ENCODE measurements at places on chromosomes 1 and 21.

GRCh38 chr1:215568299-215568692 is 1.2 kb downstream of the KCTD3 start:
- no peak for DNase-seq

DNA sequence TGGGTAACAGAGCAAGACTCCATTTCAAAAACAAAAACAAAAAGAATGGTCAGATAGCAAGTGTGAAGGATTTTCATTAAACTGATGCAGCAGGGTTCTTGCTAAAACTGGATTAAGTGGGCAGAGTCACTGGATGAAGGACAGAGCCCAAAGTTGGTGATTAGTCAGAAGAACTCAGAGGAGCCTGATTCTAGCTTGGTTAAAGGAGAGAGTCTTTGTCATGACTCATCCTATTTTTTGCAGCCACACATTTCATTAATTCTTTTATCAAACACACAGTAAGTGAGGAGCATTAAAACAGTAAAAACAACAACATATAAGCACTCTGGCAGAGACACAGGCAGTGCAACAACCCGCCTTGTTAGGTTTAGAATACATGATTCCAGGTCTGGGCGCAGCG is 56.0 kb upstream of the EDARADD start:
- DNase-seq = no peak

GRCh38 chr1:12301518-12302237 is 71.8 kb downstream of the VPS13D start:
- no peak for DNase-seq

DNA sequence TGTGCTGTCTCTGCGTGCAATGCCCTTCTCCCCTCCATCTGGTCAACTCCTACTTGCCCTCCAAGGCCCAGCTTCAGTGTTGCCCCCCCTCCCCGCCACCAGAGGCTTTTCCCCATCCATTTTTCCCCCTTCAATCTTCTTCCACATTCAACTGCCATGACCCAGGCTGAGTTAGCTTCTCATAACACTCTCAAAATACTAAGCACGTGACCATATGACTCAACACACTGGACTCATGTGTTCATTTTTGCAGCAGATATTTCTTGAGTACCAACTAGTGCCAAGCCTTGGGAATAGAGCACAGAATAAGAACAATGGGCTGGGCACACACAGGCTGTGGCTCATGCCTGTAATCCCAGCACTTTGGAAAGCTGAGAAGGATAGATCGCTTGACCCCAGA is 132.1 kb downstream of the IGSF21 start:
- no peak for DNase-seq

GRCh38 chr21:33237486-33237885 is 7.7 kb downstream of the IFNAR2 start:
- DNase-seq = no peak

DNA sequence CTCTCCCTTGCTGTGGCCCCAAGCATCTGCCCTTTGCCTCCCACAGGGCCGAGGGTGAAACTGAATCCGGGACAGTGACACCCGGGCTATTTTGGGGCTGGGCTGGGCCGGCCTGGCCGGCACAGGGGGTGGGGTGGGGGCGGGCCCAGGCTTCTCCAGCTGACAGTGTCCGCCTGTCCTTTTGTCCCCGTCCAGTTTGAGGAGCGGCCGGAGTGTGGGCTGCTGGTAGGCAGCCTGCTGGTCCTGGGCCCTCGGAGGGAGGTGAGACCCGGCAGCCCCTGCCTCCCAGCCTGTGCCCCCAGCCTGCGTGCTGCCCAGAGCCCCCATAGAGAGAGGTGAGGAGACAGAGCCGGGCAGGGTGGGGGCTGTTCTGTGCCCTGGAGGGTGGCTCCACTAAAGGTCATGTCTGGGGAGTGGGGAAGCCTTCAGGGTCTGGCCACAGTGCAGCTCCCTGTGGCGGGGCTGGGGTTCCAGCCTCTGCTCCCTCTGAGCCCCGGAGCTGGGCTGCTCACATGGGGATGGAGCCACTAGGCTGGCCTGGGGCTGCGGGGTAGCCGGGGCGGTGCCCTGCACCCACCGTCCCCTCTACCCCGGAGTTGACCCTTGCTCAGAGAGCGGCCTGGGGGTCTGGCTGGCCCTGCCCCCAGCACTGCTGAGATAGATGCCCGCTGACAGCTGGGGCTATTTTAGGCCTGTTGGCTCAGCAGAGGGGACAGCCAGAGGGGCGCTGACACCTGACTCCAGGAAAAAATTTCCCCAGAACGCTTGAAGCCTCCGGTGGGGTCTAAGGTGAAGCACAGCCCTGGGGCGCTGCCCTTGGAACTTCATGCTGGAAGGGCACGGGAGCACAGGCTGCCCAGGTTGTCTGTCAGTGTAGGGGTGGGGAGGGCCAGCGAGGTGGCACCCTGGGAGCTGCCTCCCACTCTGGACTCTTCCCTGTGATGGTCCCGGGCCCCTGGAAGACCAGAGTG is at the start of gene OBSCN:
Gene OBSCN (plus strand): TSS at position 194 of the 971 bp plus-strand sequence. CDS start 3,740 bp downstream, outside the sequence.
- no peak for DNase-seq

GRCh38 chr1:81802707-81803430 is 2.1 kb downstream of the ADGRL2 start:
- DNase-seq = no peak

DNA sequence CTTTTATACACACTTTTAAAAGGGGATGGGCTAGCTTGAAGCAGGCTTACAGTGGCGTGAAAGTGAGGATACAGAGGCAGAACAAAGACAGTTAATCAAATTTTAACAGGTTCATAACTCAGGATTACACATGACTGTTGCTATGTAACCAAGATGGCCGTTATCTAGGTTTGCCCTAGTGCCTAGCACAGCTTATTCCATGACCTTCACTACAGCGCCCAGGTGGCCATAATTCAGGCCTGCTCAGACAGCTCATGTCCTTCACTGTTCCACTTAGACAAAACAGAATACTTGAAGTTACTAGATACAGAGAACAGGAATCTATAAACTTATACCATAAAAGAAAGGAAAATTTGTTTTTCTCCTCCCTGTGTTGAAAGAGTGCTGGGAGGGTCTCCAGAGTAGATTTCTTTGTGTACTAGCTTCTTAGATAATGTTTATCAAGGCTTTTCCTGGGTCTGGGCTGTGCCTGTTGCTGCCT is 6.2 kb upstream of the SPRR2F start:
- no peak for DNase-seq

- DNase-seq = peak; percentile 35
Observed at GRCh38 chr1:46043458-46044017, 88.9 kb downstream of the PIK3R3 start.

DNA sequence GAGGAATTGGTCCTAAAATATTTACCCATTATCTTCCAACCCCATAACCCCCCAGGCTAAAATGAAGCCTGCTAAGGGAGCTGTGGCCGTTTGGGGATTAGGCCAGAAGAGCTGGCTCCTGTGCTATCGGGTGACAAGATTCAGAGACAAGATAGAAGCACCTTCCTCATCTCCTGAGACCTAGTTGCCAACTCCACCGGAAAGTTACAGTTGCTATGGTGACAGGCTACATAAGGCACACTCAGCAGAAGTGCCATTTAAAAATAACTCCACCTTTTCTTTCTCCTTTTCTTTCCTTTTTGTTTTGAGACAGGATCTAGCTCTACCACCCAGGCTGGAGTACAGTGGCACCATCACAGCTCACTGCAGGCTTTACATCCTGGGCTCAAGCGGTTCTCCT is 43.6 kb upstream of the ROR1 start:
- DNase-seq = no peak

DNA sequence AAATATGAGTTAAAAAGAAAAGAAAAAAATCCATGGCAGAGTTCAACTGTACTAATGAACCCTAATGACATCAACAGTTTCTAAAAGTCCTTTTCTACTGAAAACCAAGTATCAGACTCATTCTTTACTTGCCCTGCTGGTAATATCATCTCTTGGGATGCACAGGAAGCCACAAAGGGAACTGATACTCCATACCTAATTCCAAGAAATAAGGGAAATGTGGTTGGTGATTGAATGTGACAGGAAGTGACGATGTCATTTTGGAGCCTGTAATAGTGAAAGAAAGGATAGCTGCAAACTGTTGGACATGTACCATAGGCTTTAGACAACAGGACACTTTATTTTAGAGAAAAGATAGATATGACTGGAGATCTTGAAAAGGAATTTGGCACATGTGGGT is 98.7 kb upstream of the VAV3 start:
- no peak for DNase-seq

- no peak for DNase-seq
Observed at GRCh38 chr1:20666146-20666545, 5.0 kb upstream of the DDOST start.

- no peak for DNase-seq
Observed at GRCh38 chr1:10979483-10979920, 33.0 kb upstream of the TARDBP start.

DNA sequence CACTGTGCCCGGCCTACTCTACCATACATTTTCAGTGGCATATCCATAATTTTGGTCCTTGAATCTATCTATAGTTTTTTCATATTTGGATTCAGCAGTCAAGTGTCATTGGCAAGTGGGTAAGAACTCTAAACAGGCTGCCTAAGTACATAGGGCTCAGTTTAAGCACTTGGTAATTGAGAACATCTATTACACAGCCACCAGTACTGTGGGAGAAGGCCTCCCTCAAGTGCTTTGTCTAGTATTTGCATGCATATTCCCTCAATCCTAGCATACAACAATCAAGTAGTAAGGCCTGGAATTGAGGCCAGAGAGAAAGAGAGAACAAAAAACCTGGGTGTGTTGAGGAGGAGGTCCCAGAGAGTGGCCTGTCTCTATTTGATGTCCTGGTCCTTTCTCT is 325.2 kb downstream of the USP25 start:
- DNase-seq = no peak

GRCh38 chr1:109357616-109358015 is 40.1 kb downstream of the SORT1 start:
- no peak for DNase-seq

DNA sequence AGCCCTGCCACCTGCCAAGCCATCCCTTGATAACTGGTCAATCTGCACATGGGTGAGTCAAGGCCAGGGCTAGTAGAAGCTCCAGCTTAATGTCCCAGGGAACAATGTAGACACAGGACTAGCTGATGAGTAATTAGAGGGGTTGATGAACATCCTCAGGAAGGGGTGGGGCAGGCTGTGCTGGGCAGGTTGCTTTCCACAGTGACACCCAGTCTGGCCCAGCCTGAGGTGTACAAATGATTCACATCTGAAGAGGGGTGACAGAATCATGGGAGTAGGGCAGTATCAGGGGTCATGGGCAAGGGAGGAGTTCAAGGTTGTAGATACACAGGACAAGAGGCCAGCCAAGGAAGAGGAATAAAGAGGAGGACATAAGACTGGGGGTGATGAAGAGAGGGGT is 4.3 kb downstream of the LPAR3 start:
- DNase-seq = no peak

GRCh38 chr21:15445327-15445726 is 284.5 kb upstream of the USP25 start:
- no peak for DNase-seq

- DNase-seq = no peak
Observed at GRCh38 chr21:45326891-45327440, 39.3 kb upstream of the POFUT2 start.

DNA sequence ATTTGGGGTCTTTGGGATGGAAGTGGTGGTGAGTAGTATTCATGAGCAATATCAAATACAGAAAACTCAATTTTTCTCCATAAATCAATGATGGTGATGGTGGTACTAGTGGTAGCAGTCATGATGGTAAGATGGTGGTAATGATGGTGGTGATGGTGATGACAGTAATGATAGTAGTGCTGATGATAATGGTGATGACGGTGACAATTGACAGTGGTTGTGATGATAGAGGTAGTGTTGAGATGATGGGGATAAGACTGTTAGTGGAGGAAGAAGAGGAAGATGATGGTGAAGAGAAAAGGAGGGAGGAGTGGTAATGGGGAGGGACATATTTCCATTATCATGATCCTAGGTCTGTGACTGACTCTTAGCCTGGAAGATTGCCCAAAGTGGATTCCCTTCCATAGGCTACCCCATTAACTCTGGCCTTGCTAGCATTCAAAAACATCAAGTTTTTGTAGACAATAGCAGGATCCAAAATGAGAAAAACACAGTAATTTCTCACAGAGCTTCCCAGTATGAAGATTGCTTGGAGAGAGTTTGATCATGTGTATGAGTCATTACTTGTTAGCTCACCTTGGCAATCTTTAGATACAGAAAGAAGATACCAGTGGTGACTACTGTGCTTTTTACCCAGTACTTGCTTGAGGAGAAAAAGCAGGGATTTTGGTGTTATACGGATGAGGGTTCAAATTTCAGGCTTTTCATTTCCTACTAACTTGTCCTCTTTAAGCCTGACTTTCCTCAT is 93.9 kb downstream of the ATP1A1 start:
- DNase-seq = no peak

GRCh38 chr1:117067533-117068370 is 7.6 kb downstream of the TTF2 start:
- no peak for DNase-seq

DNA sequence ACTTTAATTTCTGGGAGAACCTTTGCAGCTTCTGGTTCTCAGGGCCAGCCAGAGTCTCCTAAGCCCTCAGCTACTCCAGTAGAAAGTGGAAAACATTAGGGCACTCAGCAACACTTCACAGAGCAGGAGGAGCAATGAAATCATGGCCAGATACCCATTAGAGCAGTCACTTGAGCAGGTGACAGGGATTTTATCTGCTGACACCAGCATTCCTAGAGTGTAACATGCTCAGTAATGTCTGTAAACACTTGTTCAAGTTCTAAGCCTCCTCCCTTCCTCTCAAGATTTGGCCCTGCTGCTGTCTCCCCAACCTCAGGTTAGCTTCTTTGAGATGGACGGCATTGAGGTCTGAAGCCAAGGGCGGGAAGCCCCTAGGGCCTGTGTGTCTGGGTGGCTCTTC is 218.0 kb downstream of the GRIK3 start:
- DNase-seq = no peak

DNA sequence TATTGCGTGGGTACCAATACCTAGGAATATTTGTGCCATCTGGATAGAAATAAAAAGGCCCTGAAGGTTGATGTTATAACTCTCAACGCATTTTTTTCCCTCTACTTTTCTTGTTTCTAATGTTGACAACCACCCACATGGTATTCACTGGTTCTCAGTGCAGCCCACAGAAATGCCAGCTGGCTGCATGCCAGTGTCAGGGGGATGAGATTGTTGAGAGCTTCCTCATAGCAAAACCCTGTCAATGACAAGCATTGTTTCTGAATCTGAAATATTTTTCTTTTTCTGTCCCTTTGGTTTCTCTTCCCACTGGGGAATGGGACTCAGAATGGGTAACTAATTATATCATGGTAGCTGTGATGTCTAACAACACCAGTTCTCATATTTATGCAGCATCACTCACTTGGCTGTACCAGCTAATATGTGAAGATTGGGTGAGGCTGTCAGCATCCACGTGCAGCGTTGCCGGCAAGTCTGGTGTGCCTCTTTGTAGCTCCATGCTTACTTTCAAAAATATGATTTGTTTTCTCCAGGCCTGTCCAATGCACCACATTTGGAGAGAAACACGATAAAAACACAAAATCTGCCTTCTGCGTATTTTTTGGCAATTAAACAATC is 284.6 kb downstream of the PTBP2 start:
- DNase-seq = no peak

- peak; percentile 46 for DNase-seq
Observed at GRCh38 chr1:940107-941014, 16.6 kb downstream of the SAMD11 start.

- DNase-seq = no peak
Observed at GRCh38 chr1:156593661-156593989, 2.0 kb downstream of the NAXE start.
